Left hindlimb (tissue), 1 donor: ENCODE measurements at places on chromosomes 3 and 15.

GRCh38 chr15:59011262-59011952, 23.9 kb downstream of the RNF111 start:
- DNase-seq = no peak

GRCh38 chr3:126996905-126997304, 14.0 kb downstream of the PLXNA1 start:
- DNase-seq = no peak

DNA sequence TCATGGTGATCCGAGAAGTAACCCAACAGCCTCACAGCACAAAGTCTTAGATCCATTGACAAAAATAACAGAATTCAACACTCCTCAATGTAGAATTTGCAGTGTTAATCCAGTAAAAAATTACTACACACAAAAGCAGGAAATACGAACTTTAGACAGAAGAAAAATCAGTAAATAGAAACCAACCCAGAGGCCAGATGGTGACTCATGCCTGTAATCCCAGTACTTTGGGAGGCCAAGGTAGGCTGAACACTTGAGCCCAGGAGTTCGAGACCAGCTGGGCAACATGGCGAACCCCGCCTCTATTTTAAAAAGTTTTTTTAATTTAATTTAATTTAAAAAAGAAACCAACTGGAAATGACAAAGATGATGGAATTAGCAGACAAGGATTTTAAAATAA, 36.1 kb downstream of the SELENOT start:
- no peak for DNase-seq

DNA sequence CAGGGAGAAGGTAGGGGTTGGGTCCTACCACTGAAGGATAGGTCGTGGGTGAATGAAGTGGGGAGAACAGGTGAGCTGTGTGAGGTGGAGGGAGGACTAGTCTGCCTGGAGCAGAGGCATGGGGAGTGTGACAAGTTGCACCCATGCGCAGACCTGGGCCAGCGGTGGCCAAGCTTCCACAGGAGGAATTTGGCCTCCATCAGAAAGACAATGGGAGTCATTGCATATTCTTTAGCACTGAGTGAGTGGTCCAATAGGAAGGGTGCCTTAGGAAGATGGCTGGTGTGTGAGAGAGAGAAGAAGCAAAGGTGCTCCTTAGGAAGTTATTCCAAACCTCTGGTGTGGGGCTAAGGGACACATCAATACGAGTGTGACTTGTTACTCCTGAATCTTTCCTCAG, 191.1 kb downstream of the KCNAB1 start:
- no peak for DNase-seq

GRCh38 chr3:70863049-70863448, 550.6 kb upstream of the MDFIC2 start:
- no peak for DNase-seq

DNA sequence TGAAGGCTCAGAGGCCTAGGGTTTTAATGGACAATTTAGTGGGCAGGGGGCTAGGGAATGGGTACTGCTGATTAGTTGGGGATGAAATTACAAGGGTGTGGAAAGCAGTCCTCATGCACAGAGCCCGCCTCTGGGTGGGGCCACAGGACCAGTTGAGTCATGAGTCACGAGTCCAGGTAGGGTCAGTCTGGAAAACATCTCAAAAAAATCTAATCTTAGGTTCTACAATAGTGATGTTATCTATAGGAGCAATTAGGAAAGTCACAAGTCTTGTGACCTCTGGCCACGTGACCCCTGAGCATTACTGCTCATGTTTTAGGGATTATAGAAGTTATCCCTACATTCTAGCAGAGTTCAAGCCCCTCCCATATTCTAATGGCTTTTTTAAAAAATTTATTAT, 18.6 kb upstream of the IREB2 start:
- no peak for DNase-seq

GRCh38 chr3:148945116-148945515, 46.2 kb upstream of the GYG1 start:
- no peak for DNase-seq

DNA sequence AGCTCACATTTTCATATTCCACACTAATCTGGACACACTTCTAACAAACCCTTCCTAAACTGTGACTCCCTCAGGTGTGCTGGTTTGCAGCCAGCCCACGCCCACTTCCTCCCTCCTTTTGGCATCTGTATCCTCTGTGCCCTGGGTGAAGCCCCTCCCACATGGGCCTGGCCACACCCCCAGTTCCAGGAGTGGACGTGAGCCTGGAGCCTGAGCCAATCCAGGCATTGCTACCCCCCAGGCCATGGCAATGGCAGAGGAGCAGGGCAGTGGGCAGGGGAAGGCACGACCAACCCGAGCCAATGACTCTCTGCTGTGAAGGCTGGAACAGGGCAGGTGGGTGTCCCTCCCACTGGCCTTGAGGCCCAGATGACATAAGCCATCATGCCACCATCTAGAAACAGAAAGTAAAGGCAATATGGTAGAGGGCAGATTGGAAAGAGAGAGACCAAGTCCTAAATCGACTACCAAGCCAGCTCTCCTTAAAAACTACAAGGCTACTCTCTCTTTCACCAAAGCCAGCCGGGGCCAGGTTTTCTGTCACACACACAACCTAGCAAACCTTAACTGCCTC, 18.6 kb downstream of the FAM174B start:
- DNase-seq = no peak

DNA sequence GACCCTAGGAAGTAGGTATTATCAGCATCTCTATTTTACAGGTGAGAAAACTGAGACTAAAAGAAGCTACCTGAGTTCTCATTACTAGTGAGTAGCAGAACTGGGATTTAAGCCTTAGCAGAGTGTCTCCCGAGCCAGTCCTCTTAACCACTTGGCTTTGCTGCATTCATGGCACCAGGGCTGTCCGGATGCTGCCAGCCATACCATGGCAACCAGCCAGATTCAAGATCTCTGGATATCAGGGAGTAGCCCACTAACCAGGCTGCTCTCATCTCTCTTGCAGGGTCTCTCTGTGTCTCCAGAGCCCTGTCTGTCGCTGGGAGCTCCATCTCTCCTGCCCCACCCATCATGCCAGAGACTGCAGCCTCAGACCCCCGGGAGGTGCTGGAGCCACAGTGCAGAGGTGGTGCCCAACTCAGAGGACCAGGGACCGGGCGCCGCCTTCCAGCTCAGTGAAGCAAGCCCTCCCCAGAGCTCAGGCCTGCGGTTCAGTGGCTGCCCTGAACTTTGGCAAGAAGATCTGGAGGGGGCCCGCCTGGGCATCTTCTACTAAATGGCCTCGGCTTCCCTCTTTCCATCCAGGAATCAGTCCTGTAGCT, 1.7 kb downstream of the MESP2 start:
- no peak for DNase-seq
